ENCODE measurements at places on chromosomes 3 and 15.

DNA sequence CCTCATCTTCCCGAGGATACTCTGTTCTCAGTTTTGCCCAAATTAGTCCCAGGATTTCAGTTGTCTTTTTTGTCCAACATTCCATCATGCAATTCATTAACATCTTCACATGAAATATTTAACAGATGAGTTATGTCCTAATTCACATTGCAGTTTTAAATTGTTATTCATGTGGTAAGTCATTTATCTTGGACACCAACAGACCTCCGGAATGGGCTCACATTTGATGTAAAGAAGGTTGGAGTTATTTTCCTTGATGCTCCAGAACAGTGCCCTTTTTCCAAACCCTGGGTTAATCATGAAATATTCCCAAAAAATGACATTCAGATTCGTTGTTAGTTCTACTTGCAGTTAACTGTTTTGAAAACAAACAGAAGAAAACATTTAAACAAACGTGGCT is 32.8 kb upstream of the LRTM1 start:
- no peak for DNase-seq

DNA sequence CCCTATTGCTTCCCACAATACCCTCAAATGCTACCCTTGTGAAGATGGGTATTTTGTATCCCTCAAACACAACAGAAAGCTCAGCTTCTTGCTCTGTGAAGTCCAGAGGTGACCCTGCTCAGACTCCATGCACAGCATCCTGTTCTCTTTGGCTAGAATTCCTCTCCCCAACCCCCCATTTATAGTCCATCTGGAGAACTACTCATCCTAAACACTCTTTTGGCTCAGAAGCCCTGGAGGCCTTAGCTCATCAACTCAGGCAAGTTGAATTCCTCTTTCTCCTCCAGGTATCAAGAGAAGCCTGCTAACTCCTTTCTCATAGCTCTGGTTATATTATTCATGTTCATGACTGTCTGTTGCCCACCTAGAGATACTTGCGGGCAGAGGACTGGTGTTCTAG is 18.3 kb upstream of the GASK1A start:
- no peak for DNase-seq

DNA sequence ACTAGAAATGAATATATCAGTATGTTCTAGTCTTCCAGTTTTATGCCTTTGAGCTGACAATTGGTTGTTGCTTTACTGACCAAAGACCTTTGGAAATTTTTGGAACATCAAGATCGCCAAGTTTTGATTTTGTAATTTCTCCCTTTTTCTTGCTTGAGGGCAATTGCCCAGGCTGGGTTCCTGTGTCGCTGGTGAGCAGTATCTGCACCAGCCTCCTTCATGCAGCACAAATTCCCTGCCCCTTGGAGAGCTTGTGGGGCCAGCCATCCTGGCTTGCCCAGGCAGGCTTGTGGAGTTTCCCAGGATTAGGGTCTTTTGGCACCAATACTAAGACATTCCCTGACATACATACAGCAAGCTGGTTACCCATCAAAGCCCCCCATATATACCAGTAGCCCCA is 37.9 kb upstream of the HACD2 start:
- DNase-seq = no peak

- no peak for DNase-seq
Measured at GRCh38 chr3:170040418-170040817, 2.6 kb downstream of the GPR160 start.

- DNase-seq = no peak
Measured at GRCh38 chr3:95705786-95706418, 1108.5 kb upstream of the EPHA6 start.

GRCh38 chr3:76997733-76998132 is 42.2 kb upstream of the ROBO2 start:
- no peak for DNase-seq

GRCh38 chr15:34366271-34367065 is 528 bp downstream of the LPCAT4 start:
- DNase-seq = peak; percentile 15

- DNase-seq = peak; percentile 12
Measured at GRCh38 chr3:15367059-15367458, 34.7 kb upstream of the SH3BP5 start.

DNA sequence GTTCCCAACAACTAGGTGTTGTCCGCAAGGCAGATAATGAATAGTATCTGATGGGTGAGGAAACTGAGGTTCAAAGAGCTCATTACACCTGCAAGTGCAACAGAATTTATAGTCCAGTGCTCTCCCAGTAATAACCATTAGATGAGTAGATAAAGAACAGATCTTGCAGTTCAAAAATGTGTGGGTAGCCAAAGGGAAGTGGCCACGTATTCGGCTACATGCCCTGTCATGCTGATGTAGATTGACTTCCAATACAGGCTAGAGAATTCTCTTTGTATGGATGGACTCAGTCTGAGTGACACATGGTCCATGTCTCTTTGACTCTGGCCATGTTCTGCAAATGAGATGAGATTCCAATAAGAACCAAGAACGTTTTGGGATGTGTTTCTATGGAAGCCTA is 187.9 kb upstream of the LPP start:
- no peak for DNase-seq

- DNase-seq = no peak
Measured at GRCh38 chr15:90709278-90709677, 7.9 kb upstream of the BLM start.

DNA sequence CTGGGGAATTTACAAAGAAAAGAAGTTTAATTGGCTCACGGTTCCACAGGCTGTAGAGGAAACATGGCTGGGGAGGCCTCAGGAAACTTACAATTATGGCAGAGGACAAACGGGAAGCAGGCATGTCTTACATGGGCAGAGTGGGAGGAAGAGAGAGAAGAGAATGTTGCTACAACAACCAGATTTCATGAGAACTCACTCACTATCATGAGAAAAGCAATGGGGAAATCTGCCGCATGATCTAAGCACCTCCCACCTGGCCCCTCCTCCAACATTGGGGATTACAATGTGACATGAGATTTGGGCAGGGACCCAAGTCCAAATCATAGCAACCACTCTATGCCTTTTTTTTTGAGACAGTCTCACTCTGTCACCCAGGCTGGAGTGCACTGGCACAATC is 28.8 kb downstream of the PCNP start:
- no peak for DNase-seq

GRCh38 chr3:108215871-108216270 is 6.4 kb downstream of the IFT57 start:
- no peak for DNase-seq
